ENCODE measurements at places on chromosomes 7 and 10.
A peak's percentile ranks its signal among the peaks of the same experiment; 100 is the strongest.

DNA sequence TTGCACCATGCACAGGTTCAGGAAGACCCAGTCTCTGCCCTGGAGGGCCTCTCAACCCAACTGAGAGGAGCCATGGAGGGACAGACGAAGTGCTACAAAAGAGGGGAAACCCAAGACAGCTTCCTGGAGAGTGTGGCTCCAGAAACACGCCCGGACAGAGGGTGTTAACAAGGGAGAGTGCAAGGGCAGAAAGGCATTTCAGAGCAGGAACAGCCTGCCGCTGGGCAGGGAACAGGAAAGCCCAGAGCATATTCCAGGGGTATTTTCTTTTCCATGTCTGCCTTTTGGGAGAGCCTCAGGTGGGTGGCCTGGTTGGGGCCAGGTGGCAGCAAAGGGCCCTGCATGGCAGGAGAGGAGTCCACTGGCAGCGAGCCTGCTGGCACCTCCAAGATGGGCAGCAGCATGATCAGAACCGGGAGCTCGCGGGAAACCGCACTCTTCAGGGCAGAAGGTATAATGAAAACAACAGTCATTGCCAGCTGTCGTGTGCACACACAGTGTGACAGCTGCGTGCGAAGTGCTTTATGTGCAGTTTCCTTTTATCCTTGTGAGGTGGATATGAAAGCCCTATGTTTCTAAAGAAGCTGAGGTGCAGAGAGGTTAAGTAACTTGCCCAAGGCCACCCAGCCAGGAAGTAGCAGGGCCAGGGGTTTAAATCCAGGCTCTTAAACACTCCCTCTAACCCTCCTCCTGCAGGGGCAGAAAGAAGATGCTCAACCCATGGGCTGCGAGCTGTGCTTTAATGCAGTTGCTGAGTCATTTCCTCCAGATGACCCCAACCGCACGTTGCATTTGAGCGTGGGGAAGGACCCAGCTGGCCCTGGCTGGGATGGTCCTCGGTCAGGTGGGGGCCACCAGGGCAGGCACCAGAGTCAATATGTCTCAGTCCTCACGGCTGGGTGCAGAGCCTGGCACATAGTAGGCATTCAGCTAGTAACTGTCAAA is 128.6 kb downstream of the OAT start:
- no peak for DNase-seq

DNA sequence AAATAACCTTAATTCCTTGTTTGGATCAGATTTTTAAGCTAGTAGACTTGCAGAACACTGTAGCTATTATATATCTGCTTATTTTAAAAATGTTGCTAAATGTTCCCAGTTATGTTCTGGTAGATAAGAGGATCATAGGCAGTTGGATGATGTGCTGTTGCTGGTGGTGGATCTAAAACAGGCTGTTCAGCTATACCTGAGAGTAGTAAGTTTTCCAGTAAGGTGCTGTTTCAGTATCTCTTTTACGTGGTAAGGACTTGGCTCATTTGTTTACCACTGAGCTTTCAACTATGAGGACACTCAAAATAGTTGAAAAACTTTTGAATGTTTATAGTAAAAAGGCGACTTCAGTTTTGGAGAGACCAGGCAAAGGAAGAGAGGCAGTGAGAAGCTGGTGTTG is 180.9 kb downstream of the CDK14 start:
- no peak for DNase-seq

- DNase-seq: no peak
These were observed 84.8 kb downstream of the ANLN start for GRCh38 chr7:36474283-36475010.

GRCh38 chr10:86258941-86259340 is 107.7 kb downstream of the GRID1 start:
- DNase-seq: no peak

GRCh38 chr7:115924411-115924810 is 106.2 kb downstream of the TFEC start:
- no peak for DNase-seq

DNA sequence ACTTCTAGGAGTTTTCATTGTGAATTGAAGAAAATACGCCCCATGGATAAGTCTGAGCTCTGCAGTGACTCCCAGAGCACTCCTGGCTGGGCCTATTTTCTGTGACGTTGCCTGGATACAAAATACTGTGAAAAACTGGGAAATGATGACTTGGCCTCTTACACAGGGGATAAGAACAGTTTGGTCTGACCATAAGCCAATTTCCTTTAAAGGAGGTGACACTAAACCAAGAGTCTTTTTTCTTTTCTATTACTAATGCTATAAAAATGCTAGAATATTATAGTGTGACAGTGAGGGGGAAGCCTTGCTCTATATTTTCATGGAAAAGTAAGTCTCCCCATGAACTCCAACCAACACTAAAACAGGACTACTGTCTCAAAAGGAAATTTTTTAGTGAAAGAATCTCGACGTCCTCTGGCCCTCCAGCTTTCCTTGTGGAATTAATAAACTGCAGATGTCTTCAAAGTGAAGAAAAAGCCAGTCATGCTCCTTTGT is 45.5 kb downstream of the MYOF start:
- DNase-seq: no peak

GRCh38 chr10:51389415-51390321 is 309.7 kb downstream of the CSTF2T start:
- DNase-seq: peak; percentile 7

DNA sequence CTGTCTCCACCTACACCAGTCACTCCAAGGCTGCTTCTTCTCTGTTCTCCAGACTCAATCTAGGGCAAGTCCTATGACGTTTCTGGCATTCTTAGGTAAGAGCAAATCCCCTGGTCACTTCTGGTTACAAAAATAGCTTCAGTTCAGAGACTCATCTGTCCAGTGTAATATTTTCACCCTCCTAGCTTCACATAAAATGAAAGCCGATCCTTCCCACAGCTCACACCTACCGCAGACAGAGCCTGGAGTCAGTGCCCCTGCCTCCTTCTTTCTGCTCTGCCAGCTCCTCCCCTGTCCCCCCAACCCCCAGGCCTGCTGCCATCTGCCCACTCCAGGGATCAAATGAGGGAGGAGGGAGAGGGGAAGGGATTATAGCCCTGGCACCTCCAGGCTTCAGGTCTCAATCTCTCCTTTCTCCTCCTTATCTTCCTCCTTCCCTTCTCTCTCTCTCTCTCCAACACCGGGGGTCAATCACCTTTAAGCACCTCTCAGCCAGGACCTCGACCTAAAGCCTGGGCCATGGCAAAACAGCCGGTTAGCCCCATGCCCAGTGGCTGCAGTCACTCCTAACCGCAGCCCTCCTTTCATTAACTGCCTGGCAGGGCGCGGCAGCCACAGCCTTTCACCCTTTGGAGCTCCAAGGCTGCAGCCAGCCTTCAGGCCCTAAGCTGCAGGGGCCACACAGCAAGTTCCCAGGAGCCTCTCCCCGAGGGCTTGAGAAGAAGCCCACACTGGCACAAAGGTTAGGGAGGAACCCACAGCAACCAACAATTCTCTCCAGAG is 292.6 kb upstream of the MGMT start:
- no peak for DNase-seq

GRCh38 chr10:89644691-89644966 is 413 bp downstream of the PANK1 start:
- DNase-seq: no peak

DNA sequence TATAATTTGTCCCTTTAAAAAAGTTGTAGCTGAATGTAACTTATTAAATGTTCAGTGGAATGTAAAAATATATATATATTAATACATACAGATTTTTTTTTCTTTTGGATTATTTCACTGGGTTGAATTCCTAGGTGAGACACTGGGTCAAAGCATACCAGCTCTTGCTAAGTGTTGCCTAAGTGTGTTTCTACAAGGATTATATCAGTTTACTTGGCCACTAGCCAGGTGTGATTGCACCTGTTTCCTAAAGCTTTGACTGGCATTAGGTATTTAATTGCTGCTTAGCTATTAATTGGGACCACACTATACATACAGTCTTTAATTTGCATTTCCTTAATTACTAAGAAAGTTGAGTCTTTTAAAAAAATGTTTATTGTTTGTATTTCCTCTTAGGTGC is 5.5 kb upstream of the ELOVL3 start:
- no peak for DNase-seq

GRCh38 chr10:71771821-71772617 is 1.3 kb downstream of the VSIR start:
- peak; percentile 75 for DNase-seq

DNA sequence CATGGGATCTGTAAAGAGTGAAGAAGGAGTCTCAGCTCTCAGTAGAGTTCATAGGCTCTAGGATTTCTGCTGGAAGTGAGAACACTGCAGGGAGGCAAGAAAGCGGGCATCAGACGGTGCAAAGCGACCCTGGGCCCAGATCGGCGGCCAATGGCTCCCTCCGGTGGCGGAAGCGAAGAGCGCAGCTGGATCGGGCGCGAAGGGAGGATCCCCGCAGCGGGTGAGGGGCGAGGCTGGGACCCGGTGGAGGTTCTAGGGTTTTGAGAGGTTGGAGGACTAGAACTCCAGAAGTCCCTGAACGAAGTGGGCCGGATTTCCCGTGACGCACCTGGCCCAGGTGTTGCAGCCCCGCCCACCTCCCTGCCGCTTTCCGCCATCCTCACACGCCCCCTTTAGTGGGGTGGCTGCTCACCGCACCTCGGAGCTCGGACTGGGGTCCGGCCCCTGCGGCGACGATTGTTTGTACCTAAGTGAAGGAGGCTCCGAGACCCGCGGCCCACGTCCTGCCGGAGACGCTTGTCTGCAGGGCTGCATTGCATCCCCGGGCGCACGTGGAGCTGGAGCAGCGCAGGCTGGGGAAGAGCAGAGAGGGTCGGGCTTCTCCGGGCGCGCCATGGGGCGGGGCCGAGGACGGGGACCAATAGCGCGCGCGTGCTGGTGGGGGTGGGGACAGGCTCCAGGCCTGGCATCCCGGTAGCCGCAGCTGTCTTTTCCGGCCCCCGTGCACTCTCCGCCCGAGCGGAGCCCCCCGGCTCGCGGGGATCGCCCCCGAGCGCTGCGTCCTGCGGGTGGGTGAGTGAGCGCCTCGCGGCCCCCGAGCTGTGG is at the start of gene SLC12A9:
Gene SLC12A9, plus strand, starts transcription at position 666 of the 825 bp plus-strand sequence. CDS start 1,485 bp downstream, outside the sequence.
- DNase-seq: peak; percentile 84

DNA sequence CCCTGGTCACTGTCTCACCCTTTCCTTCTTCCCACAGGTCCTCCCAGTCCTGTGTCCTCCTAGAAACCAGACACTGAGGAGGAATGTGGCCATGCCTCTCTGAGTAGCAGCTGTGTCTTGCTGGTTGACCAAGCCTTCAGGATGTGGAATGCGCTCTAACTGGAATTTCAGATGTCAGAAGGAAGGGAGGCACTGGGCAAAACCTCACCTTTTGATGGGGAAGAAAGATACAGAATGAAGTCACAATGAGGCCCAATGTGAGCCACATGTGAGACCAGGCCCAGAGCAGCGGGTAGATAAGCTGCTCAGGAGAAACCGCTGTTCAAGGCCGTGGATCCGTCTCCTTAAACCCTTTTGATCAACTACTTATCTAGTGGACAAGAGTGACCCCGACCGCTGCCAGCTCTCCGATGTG is 54.8 kb upstream of the ECHDC3 start:
- DNase-seq: no peak

- no peak for DNase-seq
These were observed 993 bp downstream of the ZC3HAV1 start for GRCh38 chr7:139108266-139109187.

DNA sequence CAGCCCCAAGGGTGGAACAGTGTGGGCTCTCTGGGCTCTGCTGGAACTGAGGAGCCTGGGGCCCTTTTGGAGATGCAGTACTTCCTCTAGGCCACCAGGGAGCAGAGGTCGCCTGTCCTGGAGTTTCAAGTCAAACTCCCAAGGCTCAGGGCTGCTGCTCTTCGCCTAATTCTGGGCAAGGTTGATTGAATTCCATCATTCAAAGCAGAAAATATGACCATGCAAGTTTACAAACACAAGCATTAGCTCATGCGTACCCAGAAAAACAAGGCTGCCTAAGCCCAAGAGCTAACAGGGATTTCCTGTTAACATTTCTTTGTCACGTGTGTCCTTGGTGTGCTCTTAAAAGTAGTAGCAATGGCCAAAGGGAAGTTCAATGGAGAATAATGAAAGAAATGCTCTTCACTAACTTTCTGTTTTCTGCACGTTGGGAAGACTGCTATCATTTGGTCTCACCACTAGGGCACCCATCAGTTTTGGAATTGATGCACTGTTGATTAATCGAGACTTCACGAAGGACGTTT is 20.1 kb downstream of the LDB3 start:
- DNase-seq: peak; percentile 48

DNA sequence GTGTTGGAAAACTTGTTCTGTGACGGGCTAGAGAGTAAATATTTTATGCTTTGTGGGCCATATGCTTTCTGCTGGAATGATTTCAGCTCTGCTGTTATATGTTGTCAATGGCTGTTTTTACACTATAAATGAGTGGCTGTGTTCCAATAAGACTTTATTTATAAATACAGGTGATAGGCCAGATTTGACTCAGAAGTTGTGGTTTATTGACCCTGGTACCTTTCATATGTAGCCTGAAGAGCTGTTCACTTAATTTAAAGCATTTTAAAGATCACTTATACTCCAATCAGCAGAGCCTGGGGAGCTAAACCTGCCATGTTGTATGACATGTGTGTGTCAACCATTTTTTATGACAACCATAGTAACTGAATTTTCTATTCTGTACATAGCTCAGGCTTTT is 9.1 kb upstream of the SSBP1 start:
- no peak for DNase-seq

DNA sequence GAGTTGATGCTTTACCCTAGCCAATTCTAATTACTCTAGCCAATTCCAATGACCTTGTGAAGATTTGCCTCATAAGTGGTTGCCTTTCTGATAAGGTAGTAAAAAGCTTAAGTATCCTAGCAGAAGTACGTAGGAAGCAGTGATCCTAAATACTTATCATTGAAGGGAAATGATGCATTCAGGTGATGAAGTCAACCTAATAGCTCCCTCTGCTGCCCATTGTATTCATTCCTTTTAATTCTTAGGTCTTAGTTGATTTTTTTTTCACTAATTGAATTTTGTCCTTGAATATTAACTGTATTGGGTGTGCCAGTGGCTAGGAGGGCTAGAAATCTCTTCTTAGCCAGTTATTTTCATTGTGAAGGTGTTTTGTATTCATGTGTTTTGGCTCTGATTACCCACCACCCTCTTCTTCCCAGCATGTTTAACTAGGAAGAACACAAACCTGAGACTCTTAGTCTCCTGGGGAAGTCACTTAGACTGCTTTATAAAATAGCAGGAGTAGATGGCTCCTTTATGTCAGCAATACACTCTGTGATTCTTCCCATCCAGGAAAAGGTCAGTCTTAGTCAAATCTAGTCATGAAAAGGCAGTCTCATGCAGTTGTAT is 46.3 kb downstream of the PLEKHA8 start:
- DNase-seq: no peak

GRCh38 chr10:50857579-50857978 is 27.8 kb downstream of the A1CF start:
- no peak for DNase-seq

DNA sequence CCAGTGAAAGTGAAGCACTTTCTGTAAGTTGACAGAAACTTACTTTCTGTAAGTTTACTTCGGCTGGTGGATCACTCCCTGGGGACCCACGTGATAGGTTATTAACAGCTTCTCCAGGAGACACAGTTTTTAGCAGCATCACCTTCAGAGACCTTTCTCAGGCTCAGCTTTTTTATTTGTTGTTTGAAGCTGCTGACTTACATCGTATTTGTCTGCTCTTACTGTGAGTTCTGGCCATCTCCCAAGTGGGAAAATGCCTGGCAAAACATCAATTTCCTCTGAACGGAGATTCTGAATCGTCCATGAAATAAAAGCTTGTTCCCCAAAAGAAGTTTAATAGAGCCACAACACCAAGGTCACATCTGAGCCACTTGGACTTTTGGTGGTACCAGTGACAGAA is 178.7 kb upstream of the PODXL start:
- no peak for DNase-seq

Measured in activated CD4-positive, alpha-beta T cell treated with anti-CD3 and anti-CD28 coated beads for 4 hours (primary cell).